ENCODE measurements at places on chromosomes 2 and 18. TPM values are rescaled to one million over a fixed set of nuclear protein-coding genes. Genes with fewer than 3 reads are reported as not detected.

GRCh38 chr2:171995586-171995985 is 4.2 kb upstream of the METAP1D start:
- no peak for DNase-seq

GRCh38 chr2:119426801-119427395 is 4.8 kb upstream of the TMEM37 start:
- DNase-seq, result no peak

Gene SCYGR4
- total RNA-seq, result not detected

Gene FSHR
- not detected for total RNA-seq

Gene CNGA3
- 0.84 TPM for total RNA-seq

Gene GAD1
- 0.39 TPM for total RNA-seq

GRCh38 chr2:99926986-99927385 is 215.4 kb downstream of the AFF3 start:
- no peak for DNase-seq

DNA sequence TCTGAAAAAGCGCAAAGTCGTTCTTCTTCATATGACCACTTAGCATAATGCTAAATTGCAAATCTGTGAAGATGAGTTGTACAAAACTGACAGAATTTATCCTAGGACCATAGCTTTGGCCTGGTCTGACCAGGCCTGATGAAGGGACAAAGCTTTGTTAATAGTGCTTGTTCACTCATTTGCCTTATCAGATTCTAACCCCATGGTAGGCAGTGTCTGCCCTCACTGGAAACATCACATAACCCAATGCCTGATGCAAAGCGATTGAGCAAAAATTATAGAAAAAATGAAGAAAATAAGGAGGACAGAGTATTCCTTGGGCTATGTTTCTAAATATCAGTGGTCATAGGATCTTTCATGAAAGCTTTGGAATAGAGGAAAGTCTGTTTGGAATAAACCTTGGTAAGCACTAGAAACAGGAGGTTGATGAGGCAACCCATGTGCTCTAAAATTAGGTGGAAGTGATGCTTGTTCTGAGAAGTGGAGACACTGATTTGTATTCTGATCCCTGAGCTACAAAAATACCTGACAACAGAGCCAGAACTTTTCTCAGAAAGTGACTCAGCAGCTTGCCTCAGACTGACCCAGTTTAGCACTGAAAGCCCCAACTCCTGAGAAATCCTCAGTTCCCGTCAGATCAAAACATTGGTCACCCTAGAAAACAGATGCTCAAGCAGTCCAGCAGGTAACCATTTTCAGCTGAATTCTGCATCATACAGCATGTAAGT is 131.4 kb upstream of the MAPRE2 start:
- no peak for DNase-seq

DNA sequence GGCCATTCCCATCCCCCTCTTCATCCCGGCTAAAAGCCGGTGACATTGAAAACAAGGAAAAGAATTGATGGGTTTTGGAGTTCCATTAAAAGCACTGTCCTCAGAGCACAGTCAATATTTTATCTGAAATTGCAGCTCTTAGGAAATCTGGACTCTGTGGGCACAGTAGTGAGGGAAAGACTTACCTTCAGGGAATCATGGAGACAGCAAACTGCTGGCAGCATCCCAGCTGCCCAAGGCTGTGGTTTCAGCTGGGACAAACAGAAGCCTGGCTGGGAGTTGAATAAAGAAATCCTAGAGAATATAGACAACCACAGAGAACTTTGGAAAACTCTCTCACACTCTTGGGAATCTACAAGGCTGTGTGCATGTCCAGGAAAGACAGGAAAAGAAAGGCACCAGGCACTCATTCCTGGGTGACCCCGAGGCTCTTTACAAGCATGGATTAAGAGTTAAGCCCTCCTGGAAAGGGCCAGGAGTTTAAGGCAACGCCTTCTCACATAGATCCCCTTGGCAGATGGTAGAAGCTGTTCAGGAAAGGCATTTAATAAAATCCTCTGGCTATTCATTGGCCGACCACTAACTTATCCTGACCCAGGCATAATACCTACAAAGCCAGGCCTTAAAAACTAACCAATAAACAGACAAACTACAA is 255.1 kb downstream of the MYT1L start:
- DNase-seq, result no peak

Gene DLX1
- total RNA-seq, result 48.9 TPM

GRCh38 chr2:10495311-10495987 is 47.3 kb upstream of the ODC1 start:
- DNase-seq, result no peak

DNA sequence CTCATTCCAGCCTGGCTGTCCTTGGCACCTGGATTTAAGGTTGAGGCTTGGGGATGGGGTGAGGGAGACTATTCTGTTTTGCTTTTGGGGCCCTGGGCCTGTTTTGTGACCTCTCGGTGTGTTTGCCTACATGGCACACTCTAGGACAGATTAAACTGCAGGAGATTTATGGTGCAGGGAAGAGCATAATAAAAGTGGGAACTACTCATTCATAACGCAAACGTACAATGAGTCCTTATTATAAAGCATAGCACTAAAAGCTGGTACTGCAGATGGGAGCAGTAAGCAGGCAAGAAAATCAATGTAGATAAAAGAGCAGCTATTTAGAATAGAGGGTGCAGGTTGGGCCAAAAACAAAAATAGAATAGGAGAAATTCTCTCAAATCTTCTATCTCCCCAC is 238.4 kb downstream of the ACTR3 start:
- DNase-seq, result no peak

- DNase-seq, result no peak
Observed at GRCh38 chr18:8726963-8727705, 21.8 kb downstream of the MTCL1 start.

Gene CCBE1
- 0.33 TPM for total RNA-seq

GRCh38 chr2:132797556-132797955 is 127.6 kb upstream of the LYPD1 start:
- no peak for DNase-seq

DNA sequence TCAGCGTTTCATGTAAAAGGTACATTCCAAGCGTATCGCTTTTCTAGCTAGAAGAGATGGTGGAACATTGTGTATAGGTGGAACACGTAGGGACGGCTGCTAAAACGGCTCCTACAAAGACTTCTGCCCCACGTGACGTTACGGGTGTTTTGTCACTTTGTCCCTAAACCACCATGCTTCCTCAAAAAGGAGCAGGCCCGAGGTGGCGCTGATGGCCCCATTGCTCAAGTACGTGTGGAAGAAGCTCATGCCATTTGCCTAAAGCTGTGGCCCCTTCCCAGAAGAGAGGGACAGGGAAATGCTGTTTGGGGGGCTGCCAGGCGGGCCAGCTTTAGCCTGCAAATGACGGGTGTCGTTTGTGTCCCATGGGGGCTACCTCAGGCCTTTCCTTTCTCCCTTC is 72.7 kb downstream of the TMEM247 start:
- DNase-seq, result no peak

DNA sequence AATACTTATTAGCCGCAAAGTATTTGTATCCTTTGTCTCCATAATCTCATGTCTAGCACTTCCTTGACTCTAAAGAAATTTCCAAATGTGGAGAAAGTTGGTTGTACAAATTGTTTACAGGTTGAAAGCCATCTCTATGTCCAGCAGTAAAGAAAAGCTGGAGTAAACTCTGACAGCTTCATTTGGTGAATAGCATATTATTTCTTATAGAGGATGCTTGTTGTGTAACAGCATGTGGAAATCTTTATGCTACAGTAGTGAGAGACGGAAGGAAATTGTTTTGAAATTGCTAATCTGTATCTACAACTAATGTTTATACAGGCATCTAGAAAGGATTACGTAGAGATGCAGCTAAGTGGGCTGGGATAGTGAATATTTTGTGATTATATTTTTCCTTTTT is 78.5 kb downstream of the UGGT1 start:
- no peak for DNase-seq

- no peak for DNase-seq
Observed at GRCh38 chr2:69716555-69717120, 25.3 kb upstream of the ANXA4 start.

Gene FBLN7
- total RNA-seq, result 21.4 TPM

DNA sequence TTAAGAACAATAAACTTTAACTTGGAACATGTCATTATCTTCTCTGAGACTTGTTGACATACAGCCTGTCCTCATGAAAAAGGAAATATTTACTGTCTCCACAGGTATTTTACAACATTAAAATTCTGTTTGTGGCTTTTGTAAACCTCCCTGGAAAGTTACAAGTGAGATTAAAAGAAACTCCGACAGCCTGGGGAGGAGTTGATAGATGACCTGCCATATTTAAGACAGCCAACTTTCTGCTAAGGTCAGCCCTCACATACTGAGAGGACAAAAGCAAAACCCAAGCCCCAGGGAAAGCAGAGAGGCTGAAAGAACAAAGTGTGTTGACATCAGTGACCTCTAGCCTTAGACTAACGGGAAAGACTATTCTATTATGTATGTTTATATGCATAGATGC is 350.2 kb downstream of the RIT2 start:
- DNase-seq, result no peak

Gene TCF23
- not detected for total RNA-seq

GRCh38 chr2:192148241-192148619 is 46.5 kb downstream of the TMEFF2 start:
- DNase-seq, result no peak

Gene TMEM185B
- total RNA-seq, result 22.4 TPM

Gene AOX1
- 2.8 TPM for total RNA-seq

- DNase-seq, result no peak
Observed at GRCh38 chr2:215883799-215884198, 129.6 kb downstream of the MREG start.

Gene SNED1
- 0.30 TPM for total RNA-seq

Gene HRH4
- not detected for total RNA-seq

Gene CRYGC
- not detected for total RNA-seq
